ENCODE measurements at places on chromosomes 1 and 21. TPM values are rescaled to one million over a fixed set of nuclear protein-coding genes. Genes with fewer than 3 reads are reported as not detected.

LAMTOR2 gene
- total RNA-seq, result 73.2 TPM

B3GALT2 gene
- total RNA-seq, result not detected

SNIP1 gene
- total RNA-seq, result 6.7 TPM

VTCN1 gene
- total RNA-seq, result not detected

GBP6 gene
- not detected for total RNA-seq

LRRC71 gene
- total RNA-seq, result not detected

SLAMF7 gene
- not detected for total RNA-seq

AGBL4 gene
- not detected for total RNA-seq

ETV3L gene
- total RNA-seq, result not detected

KMO gene
- total RNA-seq, result not detected

C1QA gene
- 35.0 TPM for total RNA-seq

GLMP gene
- 12.0 TPM for total RNA-seq

KCNK1 gene
- 0.49 TPM for total RNA-seq

ARHGAP29 gene
- total RNA-seq, result 11.0 TPM

VAV3 gene
- total RNA-seq, result 0.46 TPM

OPRD1 gene
- 0.24 TPM for total RNA-seq

SLC25A34 gene
- 17.2 TPM for total RNA-seq

MSH4 gene
- total RNA-seq, result 0.15 TPM

PMVK gene
- total RNA-seq, result 4.6 TPM

S100A7 gene
- total RNA-seq, result not detected

LCE3D gene
- total RNA-seq, result not detected

LSM10 gene
- 129 TPM for total RNA-seq

AKR7A3 gene
- total RNA-seq, result 0.17 TPM

INAVA gene
- not detected for total RNA-seq

AMPD1 gene
- 43.5 TPM for total RNA-seq

CFAP74 gene
- not detected for total RNA-seq

SPATA6 gene
- total RNA-seq, result 3.4 TPM

S100A9 gene
- total RNA-seq, result 105 TPM

MPC2 gene
- total RNA-seq, result 99.5 TPM

CHI3L2 gene
- 1.9 TPM for total RNA-seq

KRTCAP2 gene
- total RNA-seq, result 59.6 TPM

CFHR4 gene
- total RNA-seq, result not detected

IL20 gene
- total RNA-seq, result not detected

KRTAP19-6 gene
- not detected for total RNA-seq

PKP1 gene
- 1.1 TPM for total RNA-seq

GPR52 gene
- total RNA-seq, result 0.75 TPM

SLFNL1 gene
- total RNA-seq, result 0.31 TPM

MNDA gene
- total RNA-seq, result 2.7 TPM

DMRTA2 gene
- total RNA-seq, result not detected

CD34 gene
- 13.6 TPM for total RNA-seq

RPS6KA1 gene
- 3.2 TPM for total RNA-seq

GSTM2 gene
- total RNA-seq, result 41.4 TPM

C1orf216 gene
- 16.7 TPM for total RNA-seq

QSOX1 gene
- total RNA-seq, result 71.1 TPM
